NCI-H524 (cell line): ENCODE measurements at places on chromosomes 12 and 14.
A peak's percentile ranks its signal among the peaks of the same experiment; 100 is the strongest.

DNA sequence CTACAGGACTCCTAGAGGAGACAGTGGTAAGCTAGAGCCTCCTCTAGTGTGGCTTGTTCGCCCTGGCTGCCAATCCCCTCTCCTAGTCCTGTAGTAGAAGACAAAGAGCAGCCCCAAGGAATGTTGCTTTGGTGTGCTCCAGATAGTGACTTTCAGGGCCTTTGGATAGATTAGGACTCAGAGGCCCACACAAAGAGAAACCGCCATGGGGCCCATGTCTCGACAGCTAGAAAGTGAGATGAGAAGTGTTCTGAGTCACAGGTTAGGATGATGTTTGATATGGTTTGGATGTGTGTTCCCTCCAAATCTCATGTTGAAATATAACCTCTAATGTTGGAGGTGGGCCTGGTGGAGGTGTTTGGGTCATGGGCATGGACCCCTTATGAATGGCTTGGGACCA lies 51.8 kb upstream of the JDP2 start:
- DNase-seq: no peak

DNA sequence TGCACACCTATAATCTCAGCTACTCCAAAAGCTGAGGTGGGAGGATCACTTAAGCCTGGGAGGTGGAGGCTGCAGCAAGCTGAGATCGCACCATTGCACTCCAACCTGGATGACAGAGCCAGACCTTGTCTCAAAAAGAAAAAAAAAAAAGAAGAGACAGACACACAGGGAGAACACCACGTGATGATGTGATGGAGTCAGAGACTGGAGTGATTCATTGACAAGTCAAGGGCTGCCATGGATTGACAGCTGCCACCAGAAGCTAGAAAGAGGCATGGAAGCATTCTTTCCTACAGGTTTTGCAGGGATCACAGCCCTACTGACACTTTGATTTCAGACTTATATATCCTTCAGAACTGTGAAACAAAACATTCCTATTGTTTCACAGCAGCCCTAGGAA lies 3.5 kb upstream of the HCFC2 start:
- DNase-seq: no peak

GRCh38 chr14:99724939-99725773 lies 41.1 kb downstream of the CYP46A1 start:
- no peak for DNase-seq

- no peak for DNase-seq
These were observed 3.8 kb downstream of the RILPL1 start for GRCh38 chr12:123529686-123530085.

DNA sequence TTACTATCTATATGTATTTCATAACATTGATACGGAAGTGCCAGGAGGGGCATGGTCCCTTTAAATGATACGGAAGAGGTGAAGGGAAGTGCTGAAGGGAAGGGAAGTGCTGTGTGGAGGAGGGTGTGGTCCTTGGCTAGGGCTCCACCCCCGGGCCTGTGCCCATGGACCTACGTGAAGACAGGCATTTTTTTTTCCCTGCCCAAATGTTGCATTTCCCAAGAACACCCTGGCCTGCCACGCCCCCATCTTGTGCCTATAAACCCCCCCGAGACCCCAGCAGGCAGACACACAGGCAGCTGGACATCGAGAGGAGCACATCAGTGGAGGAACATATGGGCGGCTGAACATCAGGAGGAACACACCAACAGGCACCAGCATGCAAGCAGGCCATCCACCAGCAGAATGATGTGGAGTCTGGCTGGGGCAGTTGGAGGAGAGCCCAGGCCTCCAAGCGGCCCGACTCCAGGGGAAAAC lies 134.1 kb downstream of the SLC41A2 start:
- peak; percentile 96 for DNase-seq

DNA sequence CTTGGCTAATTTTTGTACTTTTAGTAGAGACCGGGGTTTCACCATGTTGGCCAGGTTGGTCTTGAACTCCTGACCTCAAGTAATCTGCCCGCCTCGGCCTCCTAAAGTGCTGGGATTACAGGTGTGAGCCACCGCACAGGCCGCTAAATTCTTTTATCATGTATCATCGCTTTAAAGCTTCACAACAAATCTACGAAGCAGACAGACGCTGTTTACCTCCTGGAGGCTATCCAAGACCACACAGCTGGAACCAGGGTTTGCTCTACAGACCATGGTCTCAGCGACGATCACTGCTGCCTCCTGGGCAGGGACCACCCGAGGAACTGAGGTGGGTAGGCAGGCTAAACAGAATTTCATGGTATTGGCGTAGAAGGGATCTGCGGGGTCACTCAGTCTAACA lies 27.2 kb downstream of the KRT80 start:
- no peak for DNase-seq

- no peak for DNase-seq
These were observed 17.8 kb upstream of the OR6S1 start for GRCh38 chr14:20659336-20659735.

DNA sequence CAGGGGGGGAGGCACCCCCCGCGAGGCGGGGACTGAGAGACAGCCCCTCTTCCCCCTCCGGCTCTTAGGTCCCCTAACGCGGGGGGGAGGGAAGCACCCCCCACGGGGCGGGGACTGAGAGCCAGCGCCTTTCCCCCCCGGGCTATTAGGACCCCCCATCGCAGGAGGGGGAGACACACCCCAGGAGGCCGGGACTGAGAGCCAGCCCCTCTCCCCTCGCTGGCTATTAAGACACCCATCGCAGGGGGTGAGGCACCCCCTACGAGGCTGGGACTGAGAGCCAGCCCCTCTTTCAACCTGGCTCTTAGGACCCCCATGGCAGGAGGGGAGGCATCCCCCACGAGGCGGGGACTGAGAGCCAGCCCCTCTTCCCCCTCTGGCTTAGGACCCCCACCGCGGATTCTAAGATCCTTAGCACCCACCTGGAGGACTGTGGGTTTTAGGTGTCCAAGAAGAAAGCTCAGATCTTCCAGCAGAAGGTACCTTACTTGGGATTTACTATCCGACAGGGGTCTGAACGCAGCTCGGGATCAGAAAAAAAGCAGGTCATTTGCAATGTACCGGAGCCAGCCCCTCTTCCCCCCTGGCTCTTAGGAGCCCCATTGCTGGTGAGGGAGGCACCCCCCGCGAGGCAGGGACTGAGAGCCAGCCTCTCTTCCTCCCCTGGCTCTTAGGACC lies 197.8 kb upstream of the PZP start:
- DNase-seq: no peak

DNA sequence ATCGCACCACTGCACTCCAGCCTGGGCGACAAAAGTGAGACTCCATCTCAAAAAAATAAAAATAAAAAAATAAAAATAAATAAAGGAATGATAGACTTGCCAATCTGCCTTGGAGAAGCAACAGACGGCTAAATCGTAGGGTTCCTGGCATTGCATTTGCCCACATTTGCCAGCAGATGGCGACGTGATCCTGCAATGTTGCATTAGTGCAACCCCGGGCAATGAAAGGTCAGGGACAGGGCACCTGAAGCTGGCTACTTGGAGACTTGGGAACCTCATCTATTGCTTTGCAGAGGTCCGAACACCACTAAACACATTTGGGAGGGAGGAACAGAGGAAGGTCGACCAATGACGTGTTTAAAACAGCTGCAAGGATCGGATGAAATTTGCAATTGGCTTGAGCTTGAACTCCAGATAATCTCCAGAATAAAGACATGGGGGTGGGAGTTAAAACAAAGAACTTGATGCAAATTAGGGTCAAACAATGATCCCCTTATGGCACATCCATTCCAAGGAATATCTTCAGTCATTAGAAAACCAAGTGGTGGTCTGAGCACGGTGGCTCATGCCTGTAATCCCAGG lies 34.6 kb downstream of the SPRING1 start:
- peak; percentile 63 for DNase-seq

DNA sequence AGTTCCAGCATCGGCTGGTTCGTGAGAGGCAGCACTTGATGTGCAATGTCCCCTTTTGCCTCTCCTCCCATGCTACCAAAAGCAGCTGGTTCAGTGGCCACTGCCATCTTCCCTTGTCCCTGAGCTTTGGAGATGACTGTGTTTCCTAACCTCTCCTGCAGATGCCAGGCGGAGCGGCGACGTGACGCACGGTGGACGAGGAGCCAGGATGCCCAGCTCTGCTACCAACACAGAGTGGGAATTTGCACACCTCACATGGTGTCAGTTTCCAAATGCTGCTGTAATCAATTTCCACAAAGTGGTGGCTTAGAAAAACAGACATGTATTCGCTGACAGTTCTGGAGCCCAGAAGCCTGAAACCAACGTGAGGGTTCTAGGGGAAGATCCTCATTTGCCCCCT lies 42.5 kb upstream of the MAP1LC3B2 start:
- no peak for DNase-seq
